Endothelial cell of umbilical vein (primary cell): ENCODE measurements at places on chromosomes 13 and 19. TPM values are rescaled to one million over a fixed set of nuclear protein-coding genes. Genes with fewer than 3 reads are reported as not detected.

DNA sequence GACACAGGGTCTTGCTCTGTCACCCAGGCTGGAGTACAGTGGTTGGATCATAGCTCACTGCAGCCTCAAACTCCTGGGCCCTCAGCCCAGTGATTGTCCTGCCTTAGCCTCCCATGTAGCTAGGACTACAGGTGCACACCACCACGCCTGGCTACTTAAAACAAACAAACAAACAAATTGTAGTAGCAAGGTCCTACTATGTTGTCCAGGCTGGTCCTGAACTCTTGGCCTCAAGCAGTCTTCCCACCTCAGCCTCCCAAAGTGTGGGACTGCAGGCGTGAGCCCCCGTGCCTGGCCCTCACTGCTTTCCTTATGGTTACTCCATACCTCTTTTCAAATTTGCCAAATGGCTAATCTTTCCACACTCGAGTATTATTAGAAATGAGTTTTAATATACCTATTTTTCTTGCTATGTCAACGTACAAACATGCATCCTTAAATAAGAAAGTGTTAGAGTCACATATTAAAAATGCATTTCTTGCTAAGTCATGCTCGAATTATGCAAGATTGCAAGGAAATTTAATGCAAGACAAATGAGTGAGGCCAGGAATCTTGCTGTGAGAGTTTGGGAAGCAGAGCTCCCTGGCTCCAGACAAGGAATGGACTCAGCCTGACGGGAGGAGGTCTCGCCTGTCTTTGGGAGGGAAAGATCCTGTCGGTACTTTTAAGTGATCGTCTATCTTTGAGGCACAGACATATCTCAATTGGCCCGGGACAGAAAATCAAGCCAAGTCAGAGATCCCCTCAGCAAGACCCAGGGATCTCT lies 39.4 kb downstream of the RFX2 start:
- no peak overlapping the region for H3K4me3 ChIP-seq
- H3K4me1 ChIP-seq = peaks cover 20% of the 10 kb centered on the region
- no peaks in the 10 kb centered on the region for H3K36me3 ChIP-seq
- DNase-seq = no peak

VSTM2B gene
- not detected in 2 replicates for total RNA-seq

- no peak for DNase-seq
- H3K4me3 ChIP-seq = no peak overlapping the region
- H3K36me3 ChIP-seq = no peaks in the 10 kb centered on the region
- H3K27ac ChIP-seq = no peak overlapping the region
Observed at GRCh38 chr19:33291623-33292534, 10.5 kb downstream of the CEBPA start.

OVOL3 gene
- not detected in 2 replicates for total RNA-seq
